SK-MEL-5 (cell line): ENCODE measurements at places on chromosomes 6 and 20. TPM values are rescaled to one million over a fixed set of nuclear protein-coding genes. Genes with fewer than 3 reads are reported as not detected.

DNA sequence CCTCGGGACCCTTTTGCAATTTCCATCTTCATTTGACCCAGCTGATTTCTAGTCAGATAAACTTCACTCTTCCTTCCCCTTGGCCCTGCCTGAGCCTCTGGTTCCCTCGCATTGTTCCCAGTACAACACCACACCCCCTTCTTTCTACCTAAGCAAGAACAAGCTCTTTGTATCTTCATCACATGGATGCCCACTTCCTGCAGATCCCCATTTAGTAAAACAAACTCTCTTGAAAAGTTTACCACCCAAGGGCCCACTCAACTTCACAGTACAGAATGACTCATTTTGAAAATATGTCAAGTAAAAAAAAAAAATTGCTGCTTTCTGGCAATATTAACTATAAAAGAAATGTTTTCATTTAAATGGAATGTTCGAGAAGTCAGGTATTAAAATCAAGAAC lies 5.2 kb downstream of the FAXC start:
- DNase-seq = peak; percentile 91

GRCh38 chr6:30013291-30013922 lies 47.7 kb upstream of the POLR1H start:
- peak; percentile 29 for DNase-seq

The SLC35D3 gene
- not detected in 2 replicates for total RNA-seq

The NOTCH4 gene
- 1.7 TPM in 2 replicates for total RNA-seq

DNA sequence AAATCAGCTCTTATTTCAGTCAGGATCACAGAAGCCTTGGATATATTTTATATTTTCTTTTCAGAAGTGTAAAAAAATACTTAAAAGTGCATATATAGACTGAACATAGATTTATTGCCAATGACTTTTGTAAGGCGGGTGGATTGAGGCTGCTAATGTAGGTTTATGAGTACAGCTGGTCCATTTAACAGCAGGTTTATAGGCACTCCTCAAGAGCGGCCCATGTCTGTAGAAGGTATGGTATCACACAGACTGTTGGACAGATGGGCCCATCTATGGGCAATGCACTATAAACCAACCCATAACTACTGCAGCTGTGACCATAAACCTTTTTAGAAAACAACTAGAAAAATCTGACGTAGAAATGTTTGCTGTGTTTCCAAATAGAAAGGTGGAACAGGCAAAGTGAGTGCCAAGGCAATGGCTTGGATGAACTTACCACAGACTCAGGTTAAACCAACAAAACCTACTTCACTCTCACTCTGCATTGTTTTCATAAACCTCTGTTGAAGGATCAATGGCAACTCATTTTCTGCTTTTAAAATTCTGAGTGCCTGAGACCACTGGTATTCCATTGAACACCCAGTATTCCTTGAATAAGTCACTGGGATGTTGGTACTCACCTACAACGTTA lies 170.6 kb upstream of the EYA4 start:
- no peak for DNase-seq

- DNase-seq = no peak
Measured at GRCh38 chr6:89298680-89299465, 16.2 kb downstream of the GABRR2 start.

The CNKSR3 gene
- total RNA-seq = 6.7 and 8.3 TPM in 2 replicates

The PRR18 gene
- total RNA-seq = not detected in 2 replicates

The DLGAP4 gene
- 14.2 and 17.4 TPM in 2 replicates for total RNA-seq
